ENCODE measurements at places on chromosomes 1 and 21. TPM values are rescaled to one million over a fixed set of nuclear protein-coding genes. Genes with fewer than 3 reads are reported as not detected.
A peak's percentile ranks its signal among the peaks of the same experiment; 100 is the strongest.

GRCh38 chr1:233520261-233521191 is 93.4 kb upstream of the KCNK1 start:
- DNase-seq = no peak

DNA sequence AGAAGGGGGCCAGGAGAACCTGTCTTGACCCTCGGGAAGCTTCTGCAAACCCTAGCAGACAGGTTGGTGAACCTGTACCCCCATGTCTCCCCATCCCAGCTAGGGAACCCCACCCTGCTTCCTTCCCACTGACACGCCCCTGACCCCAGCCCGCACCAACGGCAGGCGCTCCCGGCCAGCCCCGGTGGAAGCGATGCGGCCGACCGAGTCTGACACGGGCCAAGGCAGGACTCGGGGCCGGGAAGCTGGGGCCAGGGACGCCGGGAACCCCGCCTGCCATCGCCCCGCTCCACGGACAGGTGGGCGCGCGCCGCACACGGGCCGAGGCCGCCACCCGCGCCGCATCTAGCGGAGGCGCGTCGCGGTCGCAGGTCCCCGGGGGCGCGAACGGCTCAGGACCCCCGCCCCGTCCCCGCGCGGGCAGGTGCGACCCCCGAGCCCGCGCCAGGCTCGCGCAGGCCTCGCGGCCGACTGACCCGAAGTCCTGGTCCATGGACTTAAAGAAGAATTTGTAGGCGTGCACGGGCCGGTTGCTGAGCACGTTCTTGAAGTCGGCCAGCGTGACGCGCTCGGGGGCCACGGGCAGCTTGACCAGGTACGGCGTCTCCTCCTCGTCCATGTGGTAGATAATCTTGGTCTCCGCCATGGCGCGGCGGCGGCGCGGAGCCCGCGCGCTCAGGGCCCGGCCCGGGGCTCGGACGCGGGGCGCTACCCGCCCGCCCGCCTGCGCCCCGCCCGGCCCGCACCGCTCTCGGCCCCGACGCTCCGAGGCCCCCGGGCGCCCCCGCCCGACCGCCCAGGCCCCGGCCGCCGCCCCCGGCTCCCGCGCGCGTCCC is 580 bp downstream of the DVL1 start:
- DNase-seq = no peak

CHRM3 gene
- 1.8 TPM for total RNA-seq

ARTN gene
- 6.9 TPM for total RNA-seq

DNA sequence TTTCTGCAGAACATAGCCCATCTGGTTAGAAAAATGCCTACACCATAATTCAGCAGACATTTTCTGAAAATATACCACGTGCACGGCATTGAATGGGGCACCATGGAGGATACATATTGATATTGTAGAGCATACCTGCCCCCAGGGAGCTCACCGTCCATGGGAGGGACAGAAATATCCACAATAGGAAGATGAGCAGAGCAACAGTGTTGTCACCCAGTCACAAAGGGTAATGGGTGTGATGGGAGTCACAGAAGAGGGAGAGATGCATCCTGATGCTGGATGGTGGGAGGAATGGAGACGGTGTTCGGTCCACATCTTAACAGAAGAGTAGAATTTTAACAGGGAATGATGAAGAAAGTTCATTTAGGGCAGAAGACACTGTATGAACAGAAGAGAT is 51.4 kb downstream of the ATP1A1 start:
- DNase-seq = no peak

DNA sequence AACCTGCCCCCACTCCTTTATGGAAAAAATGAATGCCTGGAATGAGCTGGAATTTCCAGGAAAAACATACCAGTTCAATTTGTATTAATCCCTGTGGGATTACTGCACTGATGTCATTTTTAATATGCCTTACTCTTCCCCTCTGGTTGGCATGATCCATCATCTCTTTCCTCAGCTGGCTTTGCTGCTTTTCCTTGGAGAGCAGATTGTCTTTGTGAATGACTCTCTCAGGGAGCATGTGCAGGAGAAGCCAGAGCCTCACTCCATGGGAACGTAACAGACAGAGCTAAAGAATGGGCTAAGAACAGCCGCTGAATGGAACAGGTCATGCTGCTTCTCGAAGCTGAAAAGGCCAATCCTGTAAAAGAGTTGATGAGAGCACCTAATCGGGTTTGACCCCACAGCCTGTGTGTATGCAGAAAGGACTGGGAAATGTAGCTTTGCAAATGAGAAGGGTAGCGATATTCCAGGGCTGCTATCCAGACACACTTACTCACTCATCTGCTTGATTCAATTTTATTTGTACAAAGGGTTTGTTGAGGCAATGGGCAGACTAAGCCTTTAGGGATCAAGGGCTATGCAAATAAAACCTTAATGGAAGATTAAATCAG is 20.7 kb downstream of the PHC2 start:
- peak; percentile 88 for DNase-seq

C1orf94 gene
- total RNA-seq = not detected

DNA sequence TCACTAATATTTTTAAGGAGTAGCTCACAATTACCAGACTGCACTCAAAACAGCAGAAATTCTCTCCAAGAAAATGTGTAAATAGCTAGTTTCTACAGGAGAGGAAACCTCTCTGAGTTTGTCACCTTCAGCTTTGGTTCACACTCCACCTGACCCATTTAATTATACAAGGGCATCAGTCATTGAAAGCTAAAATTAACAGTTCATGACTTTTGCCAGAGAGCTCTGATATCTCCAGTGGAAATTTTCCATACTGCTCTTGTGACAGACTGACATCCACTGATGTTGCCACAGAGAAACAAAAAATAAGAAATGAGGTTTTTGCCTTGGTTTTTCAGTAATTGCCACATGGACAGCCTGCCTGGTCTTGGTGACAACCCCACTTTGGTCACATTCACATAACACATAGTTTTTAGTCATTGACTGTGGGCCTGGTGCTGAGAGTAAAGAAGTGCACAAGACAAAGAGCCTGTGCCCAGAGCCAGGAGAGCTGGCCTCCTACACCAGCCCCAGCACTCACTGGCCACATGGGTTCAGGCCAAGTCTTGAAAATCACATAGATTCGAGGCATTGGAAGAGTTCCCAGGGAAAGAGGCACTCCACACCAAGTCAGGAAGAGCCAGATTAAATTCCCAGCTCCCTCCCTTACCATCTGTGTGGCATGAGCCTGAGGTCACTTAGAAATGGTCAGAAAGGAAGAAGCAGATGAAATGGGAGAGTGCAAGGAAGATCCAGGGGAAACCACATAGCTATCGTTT is 13.8 kb upstream of the SIM2 start:
- peak; percentile 88 for DNase-seq

- DNase-seq = peak; percentile 67
These were observed 95.6 kb downstream of the ZNF644 start for GRCh38 chr1:90925928-90926869.
